ENCODE measurements at places on chromosomes 1 and 21. TPM values are rescaled to one million over a fixed set of nuclear protein-coding genes. Genes with fewer than 3 reads are reported as not detected.

- DNase-seq, result no peak
Observed at GRCh38 chr1:80776266-80776665, 1024.5 kb upstream of the ADGRL2 start.

DNA sequence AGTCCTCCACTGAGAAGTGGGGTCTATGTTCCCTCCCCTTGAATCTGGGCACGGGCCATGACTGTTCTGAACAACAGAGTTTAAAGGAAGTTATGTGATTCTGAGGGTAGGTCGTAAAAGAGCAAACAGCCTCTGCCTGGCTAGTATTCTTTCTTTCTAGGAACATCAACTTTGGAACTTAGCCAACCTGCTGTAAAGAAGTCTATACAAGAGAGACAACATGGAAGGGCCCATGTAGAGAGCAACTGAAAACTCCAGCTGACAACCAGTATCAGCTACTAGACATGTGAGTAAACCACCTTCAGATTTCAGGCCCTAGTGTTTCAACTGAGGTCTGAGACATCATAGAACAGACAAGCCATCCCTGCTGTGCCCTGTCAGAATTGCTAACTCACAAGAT lies 7.5 kb downstream of the SELENOF start:
- DNase-seq, result no peak

- no peak for DNase-seq
Observed at GRCh38 chr1:212951126-212951946, 995 bp downstream of the VASH2 start.

- no peak for DNase-seq
Observed at GRCh38 chr1:31812158-31812829, 3.5 kb downstream of the SPOCD1 start.

The CENPF gene
- total RNA-seq, result 44.0 TPM
